ENCODE measurements at places on chromosomes 5 and 9.

DNA sequence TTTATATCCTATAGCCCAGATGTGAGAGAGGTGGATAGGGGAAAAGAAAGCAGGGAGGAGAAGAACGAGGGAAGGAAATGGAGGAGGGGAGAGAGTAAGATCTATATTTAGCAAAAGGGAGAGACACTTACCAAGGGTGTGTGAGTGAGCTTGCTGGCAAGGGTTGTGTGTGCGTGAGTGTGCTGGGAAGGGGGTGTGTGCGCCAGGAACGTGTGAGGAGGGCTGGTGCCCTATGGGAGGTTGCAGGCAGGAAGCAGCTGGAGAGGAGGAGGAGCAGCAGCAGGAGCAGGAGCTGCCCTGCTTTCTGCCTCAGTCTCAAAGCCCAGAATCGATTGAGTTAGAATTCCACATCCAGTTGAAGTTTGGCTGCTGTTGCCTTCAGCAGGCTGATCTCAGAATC is 148.3 kb upstream of the RUSC2 start:
- DNase-seq = no peak

GRCh38 chr5:138438724-138439476 is at the start of gene REEP2:
Gene REEP2 (plus strand): TSS chr5:138439057. CDS start chr5:138439209, 152 bp downstream.
- DNase-seq = peak; percentile 51

- DNase-seq = no peak
Observed at GRCh38 chr5:133866160-133866902, 102.1 kb downstream of the C5orf15 start.

- DNase-seq = no peak
Observed at GRCh38 chr9:101397746-101398067, 711 bp downstream of the MRPL50 start.

GRCh38 chr9:121299467-121300282 is 31.7 kb downstream of the GSN start:
- DNase-seq = no peak

GRCh38 chr9:16521868-16522411 is 348.5 kb downstream of the BNC2 start:
- no peak for DNase-seq

- no peak for DNase-seq
Observed at GRCh38 chr5:34415559-34416198, 240.4 kb upstream of the RAI14 start.

GRCh38 chr9:81636255-81636599 is 53.1 kb downstream of the TLE1 start:
- no peak for DNase-seq

DNA sequence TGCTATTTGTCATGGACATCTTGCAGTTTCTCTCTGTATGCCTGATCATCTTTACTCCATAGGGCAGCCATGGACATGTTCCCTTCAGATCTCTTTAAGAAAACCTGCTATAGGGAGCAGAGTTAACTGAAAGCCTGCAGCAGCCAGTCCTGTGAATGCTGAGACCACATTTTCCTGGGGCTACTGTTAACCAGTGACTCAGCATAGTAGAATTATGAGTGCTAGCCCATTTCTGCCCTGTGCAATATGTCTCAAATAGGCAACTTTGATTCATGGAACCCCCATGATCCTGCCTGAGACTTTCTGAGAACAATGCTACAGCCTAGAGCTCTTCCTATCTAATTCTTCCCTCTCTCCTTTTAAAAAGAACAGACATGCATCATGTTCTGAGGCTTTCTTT is 624.2 kb downstream of the CHSY3 start:
- no peak for DNase-seq

DNA sequence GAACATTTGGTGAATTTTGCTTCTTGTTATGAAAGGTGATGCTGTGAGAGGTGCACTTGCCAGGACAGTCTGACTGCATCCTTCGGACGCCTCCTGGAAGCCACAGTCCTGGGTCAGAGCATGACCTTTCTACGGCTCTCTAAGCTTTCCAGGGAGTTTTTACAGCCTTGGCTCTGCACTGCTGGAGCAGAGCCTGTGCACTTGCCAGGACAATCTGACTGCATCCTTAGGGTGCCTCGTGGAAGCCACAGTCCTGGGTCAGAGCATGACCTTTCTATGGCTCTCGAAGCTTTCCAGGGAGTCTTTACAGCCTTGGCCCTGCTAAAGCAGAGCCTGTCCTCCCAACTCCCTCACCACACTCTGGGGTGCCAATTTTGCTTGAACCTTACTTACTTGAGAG is 49.6 kb downstream of the CCDC180 start:
- DNase-seq = no peak

DNA sequence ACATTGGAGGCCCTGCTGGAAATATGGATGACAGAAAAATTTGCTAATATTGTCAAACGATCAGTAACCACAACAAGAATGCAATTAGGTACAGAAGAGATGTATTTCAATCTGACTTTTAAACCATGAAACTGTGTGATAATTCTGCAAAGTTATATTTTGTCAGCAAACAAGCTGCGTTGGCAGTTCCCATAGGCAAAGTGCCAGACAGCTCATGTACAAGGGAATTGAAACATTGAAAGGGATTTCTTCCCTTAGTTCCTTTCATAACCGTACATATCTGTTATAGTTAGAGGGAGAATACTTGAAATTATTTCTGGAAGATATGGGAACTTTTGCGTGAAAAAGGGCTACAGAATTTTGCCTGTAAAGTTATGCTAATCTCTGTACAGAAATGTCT is 419.4 kb upstream of the PTGER4 start:
- no peak for DNase-seq

DNA sequence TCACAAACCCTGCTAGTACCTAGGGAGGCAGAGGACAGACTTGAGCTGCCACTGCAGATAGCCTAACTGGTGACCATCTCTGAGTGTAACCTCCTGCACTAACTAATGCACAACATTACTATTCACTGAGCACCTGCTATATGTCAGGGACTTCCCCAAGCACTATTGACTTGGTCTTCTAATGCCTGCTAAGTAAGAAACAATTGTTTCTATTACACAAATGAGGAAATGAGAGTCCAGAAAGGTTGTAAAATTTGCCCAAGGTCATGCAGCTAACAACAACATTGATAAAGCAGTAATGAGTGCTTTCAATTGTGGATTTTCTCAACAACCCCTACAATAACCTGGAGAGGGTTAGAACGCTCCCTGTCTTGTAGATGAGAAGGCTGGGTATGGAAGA is 183.7 kb downstream of the ZNF462 start:
- no peak for DNase-seq

DNA sequence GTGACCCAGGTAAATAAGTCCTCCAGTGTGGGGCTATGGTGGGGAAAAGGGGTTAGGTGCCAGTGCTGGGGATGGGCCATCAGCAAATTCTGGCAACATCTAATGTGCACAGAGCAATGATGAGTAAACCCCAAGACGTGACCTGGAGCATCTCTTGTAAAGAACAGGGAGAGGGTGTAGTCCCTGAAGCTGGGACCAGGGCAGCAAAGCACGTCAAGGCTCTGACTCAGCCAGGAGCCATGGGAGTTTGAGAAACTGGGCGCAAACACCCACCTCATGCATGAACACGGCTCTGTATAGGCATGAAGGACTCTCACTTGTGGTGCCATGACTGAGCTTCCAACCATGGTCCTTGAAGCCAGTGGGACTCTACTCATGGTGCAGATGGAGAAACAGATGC is 51.8 kb downstream of the DUSP1 start:
- DNase-seq = no peak

- DNase-seq = no peak
Observed at GRCh38 chr5:171562822-171563221, 143.4 kb downstream of the FGF18 start.

DNA sequence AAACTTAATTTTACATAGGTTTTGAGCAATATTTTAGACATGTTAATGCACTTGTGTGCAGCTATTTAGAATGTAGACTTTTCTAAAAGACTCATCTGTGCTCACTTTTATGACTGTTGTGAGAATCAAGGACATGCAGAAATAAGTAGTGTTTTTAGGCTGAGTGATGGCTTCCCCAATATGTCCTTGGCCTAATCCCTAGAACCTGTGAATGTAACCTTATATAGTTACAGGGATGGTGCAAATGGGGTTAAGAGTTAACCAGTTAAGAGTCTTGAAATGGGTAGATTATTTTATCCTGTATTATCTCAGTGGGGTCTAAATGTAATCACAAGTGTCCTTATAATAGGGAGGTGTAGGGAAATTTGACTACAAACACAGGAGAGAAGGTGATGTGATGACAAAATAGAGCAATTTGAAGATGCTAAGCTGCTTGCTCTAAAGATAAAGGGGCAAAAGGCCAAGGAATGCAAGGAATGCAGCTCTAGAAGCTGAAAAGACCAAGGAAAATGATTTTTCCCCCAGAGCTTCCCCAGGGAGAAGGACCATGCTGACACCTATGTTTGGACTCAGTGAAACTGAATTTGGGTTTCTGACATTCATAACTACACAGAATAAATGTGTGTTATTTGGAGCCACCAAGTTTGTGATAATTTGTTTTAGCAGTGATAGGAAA is 298.0 kb upstream of the PAPPA start:
- DNase-seq = no peak

DNA sequence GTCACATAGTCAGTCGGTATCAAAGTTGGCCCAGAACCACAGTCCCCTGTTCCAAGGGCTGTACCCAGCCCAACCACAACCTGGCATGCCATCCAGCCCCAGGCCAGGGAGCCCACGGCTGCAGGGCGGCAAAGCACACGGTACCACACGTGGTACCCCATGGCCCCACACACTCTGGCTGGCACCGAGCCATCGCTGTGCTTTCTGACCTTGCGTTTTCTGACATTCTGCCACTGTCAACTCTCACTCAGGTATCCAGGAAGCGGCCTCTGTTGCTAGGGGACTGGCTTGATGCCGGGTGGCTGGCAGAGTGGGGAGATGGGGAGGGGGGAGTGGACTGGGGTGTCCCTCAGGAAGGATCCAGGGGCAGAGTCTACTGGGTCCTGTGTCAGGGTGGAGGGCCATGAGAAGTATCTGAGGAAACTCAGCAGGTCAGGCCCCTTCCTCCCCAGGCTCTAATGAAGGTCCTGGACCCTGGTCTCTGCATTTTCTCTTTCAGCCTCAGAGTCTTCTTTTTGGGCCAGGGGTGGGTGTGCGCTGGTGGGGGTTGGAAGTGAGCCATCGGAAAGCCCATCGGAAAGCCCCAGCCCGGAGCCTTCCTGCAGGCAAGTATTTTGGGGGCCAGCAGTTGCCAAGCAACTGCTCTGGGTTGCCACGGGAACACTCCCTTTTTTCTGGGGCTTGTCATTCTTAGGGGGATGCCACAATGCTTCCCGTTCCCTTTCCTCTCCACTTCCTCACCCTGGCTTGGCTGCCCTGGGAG is 21.0 kb upstream of the RALGDS start:
- DNase-seq = no peak

DNA sequence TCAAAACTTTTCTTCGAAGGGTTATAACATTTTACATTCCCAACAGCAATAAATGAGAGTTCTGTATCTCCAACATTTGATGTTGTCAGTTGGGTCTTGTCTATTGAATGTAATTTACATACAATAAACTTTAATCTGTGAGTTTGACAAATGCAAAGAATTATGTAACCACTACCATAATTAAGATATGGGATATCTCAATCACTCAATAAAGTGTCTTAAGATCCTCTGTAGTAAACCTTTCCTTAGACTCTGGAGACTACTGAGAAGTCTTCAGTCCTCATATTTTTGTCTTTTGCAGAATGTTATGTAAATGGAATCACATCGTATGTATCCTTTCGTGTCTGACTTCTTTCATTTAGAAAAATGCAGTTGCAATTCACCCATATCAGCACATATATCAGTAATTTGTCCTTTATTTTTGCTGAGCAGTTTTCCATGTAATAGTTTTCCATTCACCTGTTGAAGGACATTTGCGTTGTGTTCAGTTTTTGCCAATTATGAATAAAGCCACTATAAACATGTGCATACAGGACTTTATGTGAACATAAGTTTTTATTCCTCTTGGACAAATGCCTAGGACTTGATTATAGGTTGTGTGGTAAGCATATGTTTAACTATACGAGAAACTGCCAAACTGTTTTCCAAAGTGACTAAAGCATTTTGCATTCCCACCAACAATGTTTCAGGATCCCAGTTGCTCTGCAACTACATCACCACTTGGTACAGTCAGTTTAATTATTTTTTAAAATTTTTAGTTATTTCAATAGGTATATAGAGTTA is 784.6 kb upstream of the ZNF608 start:
- DNase-seq = no peak

DNA sequence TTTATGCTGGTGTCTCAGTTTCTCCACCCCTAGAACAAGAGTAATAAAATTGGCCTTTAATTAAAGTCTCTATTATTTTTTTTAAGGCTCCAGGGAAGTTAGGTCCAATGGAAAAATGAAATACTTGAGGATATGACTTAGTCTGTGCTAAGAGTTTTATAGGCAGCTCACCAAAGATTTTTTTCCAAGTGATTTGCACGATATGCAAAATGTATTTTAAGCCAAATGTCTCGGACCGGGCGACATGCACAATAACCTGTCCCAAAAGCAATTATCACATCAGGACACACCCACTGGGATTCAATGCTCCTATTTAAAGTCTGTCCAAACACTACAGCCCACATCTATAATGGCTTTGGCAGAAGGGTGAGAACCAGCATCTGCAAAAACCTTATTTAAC is 136.1 kb upstream of the ANKH start:
- DNase-seq = no peak

- DNase-seq = no peak
Observed at GRCh38 chr9:102550266-102550665, 444.9 kb upstream of the CYLC2 start.

GRCh38 chr5:57783693-57784092 is 301.1 kb upstream of the ACTBL2 start:
- DNase-seq = no peak

GRCh38 chr5:173891308-173892116 is 3.4 kb downstream of the CPEB4 start:
- DNase-seq = no peak

GRCh38 chr5:157616785-157617184 is 35.5 kb downstream of the SOX30 start:
- DNase-seq = no peak

DNA sequence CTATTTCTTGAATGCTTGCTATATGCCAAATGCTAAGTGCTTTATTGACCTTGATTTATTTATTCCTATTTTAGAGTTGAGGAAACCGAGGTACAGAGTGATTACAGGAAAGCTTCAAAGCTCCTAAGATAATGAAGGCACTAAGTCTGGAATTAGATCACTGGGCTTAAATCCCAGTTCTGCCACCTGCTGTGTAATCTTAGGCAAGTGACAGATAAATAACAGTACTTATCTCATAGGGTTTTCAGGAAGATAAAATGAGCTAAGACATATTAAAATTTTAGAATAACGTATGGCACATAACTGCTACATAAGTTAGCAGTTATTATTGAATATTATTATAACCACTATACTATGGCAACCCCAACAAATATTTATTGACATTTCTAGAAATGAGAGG is 843.8 kb downstream of the DTWD2 start:
- no peak for DNase-seq

GRCh38 chr5:132812123-132812765 is 858 bp upstream of the SOWAHA start:
- no peak for DNase-seq
